ENCODE measurements at places on chromosomes 2 and 18.

GRCh38 chr2:79860228-79861058 lies 347.6 kb downstream of the CTNNA2 start:
- DNase-seq: no peak

GRCh38 chr2:213766465-213766901 lies 482.2 kb downstream of the SPAG16 start:
- no peak for DNase-seq

- DNase-seq: no peak
These were observed 99.8 kb downstream of the CDC42EP3 start for GRCh38 chr2:37571587-37572136.

DNA sequence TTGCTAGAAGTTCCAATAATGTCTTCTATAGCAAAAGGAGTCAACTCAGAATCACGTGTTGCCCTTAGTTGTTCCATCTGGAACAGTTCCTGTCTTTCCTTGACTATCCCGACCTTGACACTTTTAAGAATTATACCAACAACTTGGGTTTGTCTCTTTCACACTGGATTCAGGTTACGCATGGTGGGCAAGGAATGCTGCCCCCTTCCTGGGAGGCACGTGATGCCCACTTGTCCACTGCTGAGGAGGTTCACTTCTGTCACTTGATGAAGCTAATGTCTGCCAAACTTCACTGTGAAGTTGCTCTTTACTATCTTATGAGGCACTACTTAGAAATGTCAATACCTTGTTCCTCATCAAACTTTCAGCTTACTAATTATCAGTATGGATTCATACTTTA lies 5.3 kb downstream of the COX5B start:
- DNase-seq: no peak

DNA sequence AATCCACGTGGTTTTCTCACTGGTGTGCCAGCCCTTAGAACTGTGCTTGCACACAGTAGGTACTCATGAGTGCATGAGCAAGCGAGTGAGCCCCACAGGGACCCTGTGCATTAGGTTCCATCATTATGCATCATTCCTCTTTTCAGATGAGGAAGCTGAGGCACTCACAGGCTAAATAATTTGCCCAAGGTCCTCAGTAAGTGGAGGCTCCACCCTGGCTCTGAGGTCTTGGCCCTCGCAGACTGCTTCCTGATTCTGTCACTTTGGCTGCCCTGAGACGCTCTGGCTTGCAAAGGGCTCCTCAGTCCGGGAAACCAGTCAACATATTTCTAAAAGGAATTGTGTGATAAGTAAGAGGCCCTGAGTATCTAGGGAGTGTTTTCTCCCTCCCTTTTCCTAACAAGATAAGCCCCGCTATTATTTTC lies 71.7 kb downstream of the IL1R2 start:
- DNase-seq: peak; percentile 84

- DNase-seq: no peak
These were observed 2.8 kb downstream of the NCKAP1 start for GRCh38 chr2:183035298-183035953.

- peak; percentile 69 for DNase-seq
These were observed 202.6 kb downstream of the TGIF1 start for GRCh38 chr18:3652380-3653262.

GRCh38 chr2:208607694-208608093 lies 201.1 kb downstream of the PTH2R start:
- no peak for DNase-seq

- DNase-seq: peak; percentile 19
These were observed 66.4 kb downstream of the KCNG2 start for GRCh38 chr18:79864006-79864725.

DNA sequence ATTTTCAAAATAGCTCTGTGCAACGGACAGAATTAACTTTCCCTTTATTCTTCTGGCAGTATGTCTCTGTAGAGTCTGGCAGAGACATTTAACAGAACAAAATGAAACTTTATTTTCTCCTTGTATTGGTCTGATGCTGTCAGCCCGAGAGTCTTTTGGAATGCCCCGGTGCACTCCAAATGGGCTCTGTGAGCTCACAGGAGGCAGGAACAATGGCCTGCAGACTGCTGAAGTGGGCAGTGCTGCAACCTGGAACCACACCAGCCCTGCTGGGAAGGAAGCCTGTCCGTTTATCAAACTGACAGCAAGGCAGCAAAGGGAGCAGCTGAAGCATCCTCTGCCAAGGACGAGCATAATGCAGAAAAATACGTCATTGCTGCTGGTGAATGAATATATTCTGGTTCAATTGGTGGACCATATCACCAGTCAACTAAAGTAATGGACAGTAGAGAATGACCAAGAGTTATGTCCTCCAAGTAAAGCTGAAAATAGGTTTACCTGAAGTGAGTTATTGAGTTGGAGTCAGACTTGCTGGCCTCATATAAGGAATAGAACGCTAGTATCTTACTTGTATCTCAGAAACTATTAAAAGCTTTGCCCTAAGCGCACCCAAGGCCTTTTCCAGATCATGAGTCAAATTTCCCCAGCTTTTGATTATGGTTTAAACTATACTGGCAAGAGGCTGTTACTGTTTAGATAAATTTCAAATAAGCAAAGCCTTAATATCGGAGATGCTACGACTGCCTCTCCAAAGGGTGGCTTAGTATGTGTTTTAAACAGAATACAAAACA lies 207.6 kb upstream of the TANK start:
- DNase-seq: peak; percentile 66

DNA sequence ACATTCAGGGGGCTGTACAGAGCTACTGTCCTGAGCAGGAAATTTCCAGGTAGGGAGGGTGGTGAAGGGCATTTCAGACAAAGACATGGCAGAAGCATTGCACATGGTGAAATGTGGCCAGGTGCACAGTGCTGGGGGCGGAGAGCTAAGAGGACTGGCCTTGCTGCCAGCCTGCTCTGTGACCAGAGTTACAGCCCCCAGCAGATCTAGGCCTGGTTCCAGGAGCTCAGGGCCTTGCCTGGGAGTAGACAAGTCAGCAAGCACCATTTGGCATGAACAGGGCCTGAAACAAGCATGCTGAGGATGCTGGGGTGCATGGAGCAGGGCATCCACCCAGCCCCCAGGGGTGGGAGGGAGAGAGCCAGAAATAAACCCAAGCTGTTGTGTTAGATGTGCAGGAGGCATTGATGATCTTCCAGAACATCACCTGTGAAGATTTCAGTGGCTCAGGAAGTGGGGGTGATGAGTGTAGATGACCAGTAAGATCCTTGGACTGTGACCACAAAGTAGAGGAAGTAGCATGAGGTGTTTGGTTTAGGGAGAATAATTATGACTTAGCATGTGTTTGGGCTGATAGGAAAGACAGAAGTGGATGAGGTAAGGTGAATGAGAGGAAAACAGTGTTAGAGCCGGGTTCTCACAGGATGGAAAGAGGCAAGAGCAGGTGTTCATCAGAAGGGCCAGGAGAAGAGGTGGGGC lies 61.1 kb downstream of the COA5 start:
- DNase-seq: peak; percentile 4

GRCh38 chr18:25449046-25449445 lies 97.1 kb upstream of the ZNF521 start:
- DNase-seq: no peak

- no peak for DNase-seq
These were observed 41.9 kb downstream of the ZNF521 start for GRCh38 chr18:25310045-25310444.

DNA sequence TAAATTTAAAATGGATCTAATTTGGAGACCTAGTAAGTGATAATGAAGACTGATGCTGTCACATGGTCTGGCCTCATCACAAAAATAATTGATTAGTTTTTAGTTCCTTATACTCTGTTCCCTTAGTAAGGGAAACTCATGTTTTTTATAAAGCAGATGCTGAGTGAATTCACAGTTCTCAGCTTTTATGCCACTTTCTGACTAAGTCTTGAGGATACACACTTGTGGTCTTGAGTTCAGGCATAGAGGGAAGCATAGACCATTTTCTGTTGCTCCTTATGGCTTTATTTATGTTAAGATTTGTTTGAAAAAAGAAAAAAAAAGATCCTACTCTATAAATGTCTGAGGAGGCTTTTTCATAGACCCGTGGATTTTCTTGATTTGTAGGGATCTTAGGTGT lies 91.1 kb downstream of the MAP4K4 start:
- no peak for DNase-seq

GRCh38 chr2:46982351-46983064 lies 66.9 kb upstream of the MCFD2 start:
- DNase-seq: no peak

GRCh38 chr18:34951625-34952379 lies 89.4 kb upstream of the MAPRE2 start:
- no peak for DNase-seq

DNA sequence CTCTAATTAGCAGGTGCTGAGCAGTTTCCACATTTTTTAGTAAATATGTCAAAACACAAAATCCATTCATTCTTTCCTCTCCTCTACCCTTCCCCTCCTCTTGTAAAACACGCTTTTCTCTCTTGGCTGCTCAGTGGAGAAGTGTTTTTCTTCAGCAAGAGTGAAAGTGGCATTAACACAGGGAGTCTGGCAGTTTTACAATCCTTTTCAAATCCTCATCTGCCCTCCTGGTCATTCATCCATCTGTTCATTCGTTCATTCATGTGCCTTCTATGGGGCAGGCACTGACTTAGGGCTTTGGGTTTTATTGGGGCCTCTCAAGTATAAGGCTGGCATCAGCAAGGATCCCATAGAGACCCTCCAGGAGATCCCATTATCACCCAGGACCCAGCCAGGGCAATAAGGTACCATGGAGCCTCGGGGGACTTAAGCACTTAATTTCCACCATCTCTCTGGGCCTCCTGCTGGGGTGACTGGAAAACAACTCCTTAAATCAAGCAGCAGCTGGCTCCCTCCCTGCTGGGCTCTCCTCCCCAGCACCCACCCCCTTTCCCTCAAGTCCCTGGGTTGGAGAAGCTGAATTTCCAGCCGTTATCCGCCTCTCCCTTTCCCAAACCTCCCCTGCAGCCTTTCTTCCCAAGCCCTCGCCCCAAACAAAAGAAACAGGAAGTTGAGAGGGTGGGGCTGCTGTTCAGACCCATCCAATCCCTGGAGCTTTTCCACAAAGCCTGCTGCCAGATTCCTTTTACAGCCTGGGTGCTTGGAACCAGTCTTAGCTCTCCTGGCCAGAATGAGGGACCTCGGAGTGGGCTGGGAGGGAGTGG lies 32.6 kb downstream of the MARCHF4 start:
- no peak for DNase-seq

- DNase-seq: no peak
These were observed 19.1 kb upstream of the GCFC2 start for GRCh38 chr2:75729861-75730260.

- peak; percentile 44 for DNase-seq
These were observed 3.2 kb downstream of the MTHFD2 start for GRCh38 chr2:74201596-74201995.

Data from tibial artery (tissue), 4 donors.